NCI-H1417 treated with DMSO at 0.1 percent for 48 hours (cell line): ENCODE measurements at places on chromosomes 6 and 20.

GRCh38 chr6:134022650-134023049 is 29.8 kb downstream of the SLC2A12 start:
- DNase-seq, result no peak

DNA sequence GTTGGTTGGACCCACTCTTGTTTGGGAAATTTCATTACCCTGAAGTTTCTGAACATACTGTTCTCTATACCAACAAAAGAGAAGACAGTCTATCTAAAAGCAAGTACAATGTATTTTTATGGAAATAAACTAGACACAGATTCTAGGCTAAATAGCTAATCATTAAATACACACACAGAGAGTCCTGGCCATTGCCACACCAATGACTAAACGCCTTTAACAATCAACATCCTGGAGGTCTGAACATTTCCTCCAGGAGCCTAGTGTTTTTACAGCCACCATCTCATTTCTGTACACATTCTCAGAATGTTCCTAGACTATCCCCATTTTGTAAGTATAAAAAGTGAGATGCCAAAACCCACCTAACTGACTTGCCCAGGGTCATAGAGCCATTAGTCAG is 141.6 kb upstream of the RREB1 start:
- no peak for DNase-seq

GRCh38 chr6:109095835-109096084 is 453 bp downstream of the CEP57L1 start:
- DNase-seq, result no peak

DNA sequence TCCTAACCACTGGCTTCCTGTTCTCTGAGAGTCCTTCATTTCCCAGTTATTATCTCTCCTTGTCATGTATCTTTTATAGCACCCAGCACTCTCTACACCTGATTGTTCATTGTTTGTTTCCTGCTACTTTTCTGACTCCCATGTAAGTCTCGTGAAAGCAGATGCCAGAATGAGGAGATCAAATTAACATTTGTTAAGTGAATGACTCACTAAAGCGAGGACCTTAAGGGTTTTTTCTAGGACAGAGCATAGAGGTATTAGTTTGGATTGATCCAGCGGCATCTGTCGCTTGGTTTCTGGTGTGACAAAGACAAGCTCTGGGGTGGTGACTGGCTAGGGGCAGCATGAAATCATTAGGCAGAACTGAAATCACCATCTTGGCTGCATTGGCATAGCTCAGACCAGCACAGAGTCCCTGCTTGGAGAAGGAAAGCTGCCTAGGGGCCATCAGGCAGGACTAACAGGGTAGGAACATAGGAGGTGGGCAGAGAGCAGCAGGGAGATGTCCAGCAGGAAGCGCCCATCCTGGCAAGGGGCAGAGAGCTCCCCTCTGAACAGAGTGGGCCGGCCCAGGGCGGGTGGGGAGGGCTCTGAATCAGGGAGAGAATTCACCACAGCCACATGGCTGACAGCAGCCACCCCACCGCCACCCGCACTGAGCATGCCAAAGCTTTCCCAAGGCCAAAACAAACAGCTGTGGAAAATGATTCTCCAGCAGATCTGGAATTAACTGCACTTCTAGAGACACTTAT is 97.1 kb upstream of the CEP85L start:
- DNase-seq, result no peak

DNA sequence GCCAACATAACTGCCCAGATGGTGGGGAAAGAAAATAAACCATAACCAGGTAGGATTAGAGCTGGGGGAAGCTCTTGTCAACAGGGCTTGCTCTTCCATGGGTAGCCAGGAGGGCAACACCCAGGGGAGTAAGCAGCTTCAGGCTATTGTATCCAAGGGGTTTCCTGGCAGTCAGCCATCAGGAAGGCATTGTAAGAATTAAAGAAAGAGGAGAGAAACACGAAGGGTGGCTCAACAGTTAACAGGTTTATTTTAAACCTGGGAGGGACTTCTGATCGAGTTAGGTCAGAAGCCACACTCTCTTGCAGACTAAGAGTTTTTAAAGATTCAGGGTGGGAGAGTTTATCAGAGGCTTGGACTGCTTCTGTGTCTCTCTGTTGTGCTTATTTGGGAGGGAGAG is 114.2 kb downstream of the QRSL1 start:
- no peak for DNase-seq

DNA sequence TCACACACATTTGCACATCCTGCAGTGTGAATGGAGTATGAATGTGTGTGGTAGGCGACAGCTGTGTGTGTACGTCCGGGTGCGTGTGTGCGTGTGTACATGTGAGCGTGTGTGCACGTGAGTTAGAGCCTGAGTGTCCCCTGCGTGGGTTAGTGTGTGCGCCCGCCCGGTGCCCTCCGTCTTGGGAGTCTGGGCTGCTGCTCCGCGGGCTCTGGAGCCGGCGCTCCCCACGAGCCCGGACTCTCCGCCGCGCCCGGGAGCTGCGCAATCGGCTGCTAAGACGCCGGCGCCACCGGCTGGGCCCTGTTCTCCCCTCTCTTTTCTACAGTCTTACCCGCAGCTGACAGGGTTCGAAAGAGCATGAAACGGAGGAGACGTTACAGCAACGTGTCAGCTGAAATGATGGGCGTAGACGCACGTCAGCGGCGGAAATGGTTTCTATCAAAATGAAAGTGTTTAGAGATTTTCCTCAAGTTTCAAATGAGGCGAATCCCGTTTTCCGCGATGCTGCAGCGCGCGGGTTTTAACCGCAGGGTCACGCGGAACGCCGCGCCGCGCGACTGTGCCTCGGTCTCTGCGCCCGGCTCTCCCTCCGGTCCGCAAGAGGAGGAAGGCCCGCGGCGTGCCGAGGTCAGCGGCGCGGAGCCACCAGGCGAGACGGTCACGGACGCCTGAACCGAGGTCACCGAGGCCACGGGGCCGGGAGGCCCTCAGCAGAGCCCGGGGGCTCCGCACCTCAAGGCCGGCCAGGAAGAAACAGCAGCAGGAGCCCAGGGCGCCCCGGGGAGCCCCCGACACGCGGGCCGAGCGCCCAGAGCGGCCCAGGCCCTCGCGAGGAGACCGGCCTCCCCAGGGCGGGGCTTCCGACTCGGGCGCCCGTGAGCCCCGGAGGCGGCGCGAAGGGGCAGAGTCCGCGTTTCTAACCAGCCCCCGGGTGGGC is 95.3 kb upstream of the BHLHE23 start:
- DNase-seq, result no peak

GRCh38 chr6:130288065-130288464 is 65.3 kb upstream of the SAMD3 start:
- DNase-seq, result no peak

- no peak for DNase-seq
Observed at GRCh38 chr6:162108041-162108440, 619.5 kb downstream of the PRKN start.

- DNase-seq, result no peak
Observed at GRCh38 chr6:32519118-32519909, 10.8 kb downstream of the HLA-DRB5 start.

DNA sequence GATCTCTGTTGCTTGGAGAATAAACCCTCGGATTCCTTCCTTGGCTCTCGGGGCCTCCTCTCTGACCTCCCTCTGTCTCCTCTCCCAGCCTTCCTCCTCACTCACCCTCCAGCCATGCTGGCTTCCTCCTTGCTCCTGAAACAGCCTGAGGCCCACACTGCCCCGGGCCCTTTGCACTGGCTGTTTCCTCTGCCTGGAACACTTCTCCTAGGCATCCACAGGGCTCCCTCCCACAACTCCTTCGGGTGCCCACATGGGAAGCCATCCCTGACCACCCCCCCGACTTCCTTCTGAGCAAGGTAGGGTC is 87.7 kb downstream of the CEBPB start:
- DNase-seq, result no peak

DNA sequence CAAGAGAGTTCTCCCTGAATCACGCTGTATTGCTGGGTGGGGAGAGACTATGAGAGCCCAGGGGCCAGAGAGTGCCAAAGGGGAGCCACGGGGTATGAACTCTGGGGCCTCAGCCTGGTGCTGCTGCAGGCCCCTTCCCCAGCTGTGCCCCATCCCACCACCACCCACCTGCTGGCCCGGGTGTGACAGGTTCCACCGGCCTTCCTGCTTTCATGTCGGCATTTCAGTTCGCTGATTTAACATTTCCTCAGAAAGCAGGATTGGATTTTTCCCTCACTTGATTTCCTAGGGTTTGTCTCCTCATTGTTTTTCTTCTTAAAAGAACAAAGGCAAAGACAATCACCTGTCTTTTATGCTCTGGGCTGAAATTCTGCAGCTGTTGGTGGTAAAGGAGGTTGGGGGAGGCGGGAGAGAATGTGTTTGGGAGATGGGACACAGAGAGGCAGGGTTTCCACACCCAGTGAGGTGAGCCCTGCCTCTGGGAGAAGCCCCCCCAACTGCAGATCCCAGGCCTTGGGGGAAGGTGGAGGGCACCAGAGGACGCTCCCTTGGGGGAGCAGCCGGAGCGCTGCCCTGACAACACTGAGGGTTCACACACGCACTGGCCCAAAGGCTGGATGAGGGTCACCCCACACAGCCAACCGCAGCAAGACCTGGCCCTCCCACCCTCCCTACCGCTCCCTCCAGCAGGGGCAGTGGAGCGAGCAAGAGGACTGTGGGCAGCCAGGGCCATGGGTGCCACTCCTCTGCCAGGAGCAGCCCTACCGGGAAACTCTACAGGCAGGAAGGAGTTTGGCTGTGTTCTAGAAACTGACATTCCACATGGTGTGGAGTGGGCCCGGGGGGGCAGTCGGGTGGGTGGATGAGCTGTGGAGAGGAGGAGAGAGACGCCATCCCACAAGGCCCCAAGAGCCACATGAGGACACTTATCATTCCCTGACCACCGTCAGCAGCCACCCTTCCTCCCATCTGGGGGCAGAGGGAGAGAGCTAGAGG is 10.5 kb upstream of the MLN start:
- DNase-seq, result no peak

GRCh38 chr6:3370361-3371221 is 86.3 kb downstream of the SLC22A23 start:
- DNase-seq, result no peak

DNA sequence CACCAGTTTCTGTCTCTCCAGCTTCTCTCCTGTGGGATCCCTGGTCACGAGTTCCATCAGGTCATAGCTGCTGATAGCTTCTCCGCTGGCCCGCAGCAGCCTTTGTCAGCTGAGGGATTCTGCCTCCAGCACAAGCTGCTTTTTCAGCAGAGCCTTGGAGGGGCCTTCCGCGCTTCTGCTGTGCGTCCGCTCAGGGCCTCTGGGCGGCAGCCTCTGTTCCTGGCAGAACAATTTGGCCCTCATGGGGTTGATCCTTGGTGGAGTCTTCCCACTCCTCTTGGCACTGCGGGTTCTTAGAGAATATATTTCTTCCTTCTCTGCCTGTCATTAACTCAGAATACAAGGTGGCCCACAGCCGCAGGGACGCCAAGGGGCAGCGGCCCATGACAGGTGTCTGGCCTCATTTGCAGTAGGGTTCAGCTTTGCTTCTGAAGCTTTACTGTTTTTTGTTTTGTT is 158.8 kb downstream of the DTNBP1 start:
- no peak for DNase-seq
